ENCODE measurements at places on chromosomes 16 and 17. TPM values are rescaled to one million over a fixed set of nuclear protein-coding genes. Genes with fewer than 3 reads are reported as not detected.

DNA sequence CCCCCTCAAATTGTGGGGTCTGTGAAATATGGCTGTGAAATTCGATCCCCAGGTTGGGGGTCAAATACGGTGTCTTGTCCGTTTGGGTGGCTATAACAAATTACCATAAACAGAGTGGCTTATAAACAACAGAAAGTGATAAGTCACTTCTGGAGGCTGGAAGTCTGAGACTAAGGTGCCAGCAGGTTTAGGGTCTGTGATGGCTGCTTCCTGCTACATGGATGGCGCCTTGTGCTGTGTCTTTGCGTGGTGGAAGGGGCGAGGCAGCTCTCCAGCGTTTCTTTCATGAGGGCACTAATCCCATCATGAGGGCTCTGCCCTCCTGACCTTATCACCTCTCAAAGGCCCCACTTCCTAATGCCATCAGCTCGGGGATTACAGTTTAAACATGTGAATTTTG is 120.0 kb downstream of the IRF8 start:
- peaks cover under 1% of the 10 kb centered on the region for H3K4me1 ChIP-seq
- no peak overlapping the region for H3K4me3 ChIP-seq
- H3K27ac ChIP-seq: no peak overlapping the region
- H3K27me3 ChIP-seq: peaks cover 35% of the 10 kb centered on the region
- peaks cover 2% of the 10 kb centered on the region for H3K36me3 ChIP-seq

The CACNA1G gene
- not detected for total RNA-seq

GRCh38 chr16:27154705-27155521 is 48.4 kb upstream of the KDM8 start:
- H3K27me3 ChIP-seq: no peaks in the 10 kb centered on the region
- H3K4me1 ChIP-seq: peaks cover 8% of the 10 kb centered on the region
- H3K27ac ChIP-seq: no peak overlapping the region
- peak; percentile 71 for DNase-seq

- DNase-seq: peak; percentile 75
- H3K4me1 ChIP-seq: peaks cover 11% of the 10 kb centered on the region
- H3K4me3 ChIP-seq: no peak overlapping the region
- H3K27me3 ChIP-seq: no peaks in the 10 kb centered on the region
- peaks cover 25% of the 10 kb centered on the region for H3K36me3 ChIP-seq
- no peak overlapping the region for H3K27ac ChIP-seq
These were observed 8.5 kb downstream of the CHTF8 start for GRCh38 chr16:69123910-69124309.

GRCh38 chr17:19592316-19592715 is 56.2 kb upstream of the ALDH3A2 start:
- H3K4me1 ChIP-seq: no peaks in the 10 kb centered on the region
- H3K27ac ChIP-seq: no peak overlapping the region
- H3K4me3 ChIP-seq: no peak overlapping the region
- H3K36me3 ChIP-seq: no peaks in the 10 kb centered on the region
- H3K27me3 ChIP-seq: no peaks in the 10 kb centered on the region

GRCh38 chr16:86850670-86851069 is 272.3 kb downstream of the FOXL1 start:
- H3K27ac ChIP-seq: no peak overlapping the region
- no peaks in the 10 kb centered on the region for H3K4me1 ChIP-seq
- no peaks in the 10 kb centered on the region for H3K36me3 ChIP-seq

DNA sequence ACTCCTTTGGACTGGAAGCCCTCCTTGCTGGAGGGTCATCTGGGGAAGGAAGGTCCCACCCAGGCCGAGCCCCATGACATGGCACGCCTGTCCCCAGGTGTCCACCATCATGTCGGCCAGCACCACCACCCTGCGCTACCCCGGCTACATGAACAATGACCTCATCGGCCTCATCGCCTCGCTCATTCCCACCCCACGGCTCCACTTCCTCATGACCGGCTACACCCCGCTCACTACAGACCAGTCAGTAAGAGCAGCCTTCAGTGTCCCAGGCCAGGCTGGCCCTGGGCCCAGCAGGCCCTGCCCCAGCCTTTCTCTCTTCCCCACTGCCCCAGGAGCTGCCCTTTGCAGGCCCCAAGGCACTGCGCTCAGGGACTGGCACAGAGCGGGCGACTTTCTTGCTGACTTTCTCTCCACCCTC is 6.5 kb downstream of the TUBG2 start:
- peaks cover 14% of the 10 kb centered on the region for H3K27me3 ChIP-seq
- no peak for DNase-seq
- no peak overlapping the region for H3K27ac ChIP-seq
- peaks cover 3% of the 10 kb centered on the region for H3K36me3 ChIP-seq

- no peaks in the 10 kb centered on the region for H3K36me3 ChIP-seq
- no peak overlapping the region for H3K27ac ChIP-seq
- H3K4me1 ChIP-seq: no peaks in the 10 kb centered on the region
- peaks cover 5% of the 10 kb centered on the region for H3K27me3 ChIP-seq
- no peak for DNase-seq
These were observed 20.5 kb upstream of the EMP2 start for GRCh38 chr16:10600782-10601443.

- no peak overlapping the region for H3K4me3 ChIP-seq
- DNase-seq: no peak
- no peak overlapping the region for H3K27ac ChIP-seq
- H3K27me3 ChIP-seq: no peaks in the 10 kb centered on the region
These were observed 165.9 kb downstream of the CCDC182 start for GRCh38 chr17:57579245-57579644.

DNA sequence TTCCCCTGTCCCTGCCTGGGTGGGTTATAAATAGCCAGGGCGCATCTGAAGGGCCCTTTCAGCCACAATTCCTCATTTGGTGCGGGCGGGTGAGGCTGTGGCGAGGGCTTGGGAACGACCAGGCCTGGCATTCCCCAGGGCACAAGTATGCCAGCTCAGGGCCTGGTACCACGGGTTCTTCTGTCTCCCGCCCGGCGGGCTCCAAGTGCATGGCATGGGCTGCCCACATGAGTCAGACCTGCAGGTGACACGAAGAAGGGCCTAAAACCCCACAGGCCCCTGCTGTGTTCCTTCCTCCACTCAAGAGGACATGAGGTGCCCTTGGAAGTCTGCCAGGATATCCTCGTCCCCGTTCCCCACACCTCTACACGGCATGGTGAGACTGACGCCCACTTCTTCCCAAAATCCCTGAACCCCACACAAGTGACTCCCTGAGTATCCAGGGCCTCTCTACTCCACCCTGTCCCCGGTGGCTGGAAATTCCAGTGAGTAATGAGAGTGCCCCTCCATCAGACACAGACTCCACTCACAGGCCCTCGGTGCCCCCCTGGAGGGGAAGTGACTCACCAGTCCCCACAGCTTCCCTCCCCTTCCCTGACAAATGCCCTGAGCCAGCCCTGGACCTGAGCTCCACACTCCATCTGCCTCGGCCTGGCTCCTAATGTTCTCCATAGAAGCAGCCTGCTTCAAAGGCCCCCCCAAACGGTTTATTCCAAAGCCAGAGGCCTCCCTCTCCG is 68.8 kb downstream of the ABR start:
- no peaks in the 10 kb centered on the region for H3K36me3 ChIP-seq
- DNase-seq: no peak
- H3K27me3 ChIP-seq: no peaks in the 10 kb centered on the region
- H3K27ac ChIP-seq: peak overlapping the region; percentile 26

The CLEC19A gene
- not detected for total RNA-seq

GRCh38 chr17:60941028-60941427 is 263.4 kb downstream of the BCAS3 start:
- no peaks in the 10 kb centered on the region for H3K36me3 ChIP-seq
- H3K4me1 ChIP-seq: no peaks in the 10 kb centered on the region
- no peaks in the 10 kb centered on the region for H3K27me3 ChIP-seq
- no peak for DNase-seq

The P2RX5 gene
- total RNA-seq: 18.1 TPM

The ZFPM1 gene
- 21.0 TPM for total RNA-seq

- peaks cover 40% of the 10 kb centered on the region for H3K27me3 ChIP-seq
- H3K36me3 ChIP-seq: no peaks in the 10 kb centered on the region
- DNase-seq: no peak
- peaks cover 5% of the 10 kb centered on the region for H3K4me1 ChIP-seq
- H3K27ac ChIP-seq: no peak overlapping the region
These were observed 14.6 kb upstream of the ETV4 start for GRCh38 chr17:43560461-43561427.

The MFAP4 gene
- total RNA-seq: not detected

The KRT33A gene
- total RNA-seq: not detected

GRCh38 chr17:77396610-77397009 is 255.8 kb downstream of the SEC14L1 start:
- no peak overlapping the region for H3K27ac ChIP-seq
- peaks cover 5% of the 10 kb centered on the region for H3K36me3 ChIP-seq
- no peaks in the 10 kb centered on the region for H3K27me3 ChIP-seq
- H3K4me1 ChIP-seq: peaks cover 60% of the 10 kb centered on the region
- no peak overlapping the region for H3K4me3 ChIP-seq

- no peak overlapping the region for H3K27ac ChIP-seq
- H3K27me3 ChIP-seq: peaks cover 4% of the 10 kb centered on the region
- DNase-seq: no peak
- peaks cover 6% of the 10 kb centered on the region for H3K4me1 ChIP-seq
These were observed 8.4 kb upstream of the PKMYT1 start for GRCh38 chr16:2988590-2989099.

- peaks cover 2% of the 10 kb centered on the region for H3K4me1 ChIP-seq
- no peak overlapping the region for H3K4me3 ChIP-seq
- peak; percentile 93 for DNase-seq
- no peak overlapping the region for H3K27ac ChIP-seq
- peaks cover 8% of the 10 kb centered on the region for H3K27me3 ChIP-seq
- H3K36me3 ChIP-seq: no peaks in the 10 kb centered on the region
These were observed 11.5 kb upstream of the HS3ST6 start for GRCh38 chr16:1929578-1930337.

The ENO3 gene
- total RNA-seq: 30.8 TPM

- peaks cover 7% of the 10 kb centered on the region for H3K4me1 ChIP-seq
- H3K4me3 ChIP-seq: peak overlapping the region; percentile 45
- no peaks in the 10 kb centered on the region for H3K36me3 ChIP-seq
- H3K27ac ChIP-seq: no peak overlapping the region
These were observed 1.6 kb downstream of the RAB11FIP4 start for GRCh38 chr17:31392856-31393748.

GRCh38 chr16:60151987-60152386 is 1417.9 kb upstream of the GOT2 start:
- H3K27ac ChIP-seq: no peak overlapping the region
- no peaks in the 10 kb centered on the region for H3K4me1 ChIP-seq
- H3K4me3 ChIP-seq: no peak overlapping the region
- H3K27me3 ChIP-seq: no peaks in the 10 kb centered on the region
- DNase-seq: no peak
- no peaks in the 10 kb centered on the region for H3K36me3 ChIP-seq

DNA sequence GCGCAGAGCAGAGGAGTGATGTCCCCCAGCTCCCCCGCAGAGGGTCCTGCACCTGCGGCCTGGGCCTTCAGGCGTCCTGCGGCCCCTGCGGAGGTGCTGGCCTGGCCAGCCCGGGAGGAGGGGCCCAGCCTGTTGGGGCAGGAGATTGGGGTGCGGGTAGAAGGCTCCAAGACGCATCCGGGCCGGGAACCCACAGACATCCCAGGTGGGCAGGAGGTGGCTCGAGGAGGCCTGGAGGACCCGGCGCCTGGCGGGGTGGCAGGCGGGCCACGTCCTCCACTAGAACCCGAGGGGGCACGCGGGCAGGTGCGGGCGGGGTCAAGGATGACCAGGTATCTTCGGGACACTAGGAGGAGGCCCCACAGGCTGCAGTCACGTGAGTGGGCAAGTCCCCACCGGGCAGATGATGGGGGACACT is 647 bp upstream of the SECTM1 start:
- peaks cover 26% of the 10 kb centered on the region for H3K4me1 ChIP-seq
- no peaks in the 10 kb centered on the region for H3K36me3 ChIP-seq
- peak overlapping the region; percentile 81 for H3K4me3 ChIP-seq
- H3K27me3 ChIP-seq: peaks cover 24% of the 10 kb centered on the region

The MYH1 gene
- not detected for total RNA-seq

The C16orf86 gene
- 4.1 TPM for total RNA-seq

Measured in activated CD8-positive, alpha-beta memory T cell treated with anti-CD3 and anti-CD28 coated beads, Interleukin-2, amount 10 ng/mL, durations not matched to agents 7 days and 5 days (primary cell).